ENCODE measurements at places on chromosomes 1 and 21.

- DNase-seq = no peak
Measured at GRCh38 chr1:220271706-220272046, 577 bp downstream of the RAB3GAP2 start.

DNA sequence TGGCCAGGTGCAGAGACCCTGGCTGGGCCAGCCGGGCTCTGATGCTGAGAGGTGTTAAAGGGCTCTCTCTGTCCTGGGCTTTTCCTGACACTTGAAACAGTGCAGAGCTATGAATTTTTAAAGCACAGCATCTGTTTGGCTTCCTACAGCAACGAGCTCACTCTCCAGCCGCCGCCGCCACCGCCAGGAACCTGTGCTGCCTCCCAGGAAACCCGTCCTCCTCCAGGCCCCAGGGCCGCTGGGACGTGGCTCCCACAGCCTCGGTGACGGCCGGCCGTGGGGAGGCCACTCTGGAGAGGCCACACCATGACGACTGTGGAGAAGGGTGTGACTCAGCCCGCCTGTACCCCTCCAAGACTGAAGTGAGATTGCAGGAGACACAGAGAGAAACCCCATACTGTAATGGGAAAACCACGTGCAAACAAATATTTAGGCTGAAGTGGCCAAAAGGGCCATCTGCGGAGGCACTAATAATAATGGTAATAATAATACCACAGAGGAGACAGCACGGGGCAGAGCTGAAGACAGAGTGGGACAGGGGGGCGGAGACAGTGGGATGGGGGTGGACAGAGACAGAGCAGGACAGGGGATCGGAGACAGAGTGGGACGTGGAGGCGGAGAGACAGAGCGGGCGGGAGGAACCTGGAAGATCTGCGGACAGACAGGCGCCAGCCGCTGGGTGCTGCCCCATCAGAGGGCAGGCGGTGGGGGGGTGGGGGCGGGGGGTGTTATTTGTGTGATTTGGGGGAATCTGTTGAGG is 139.2 kb downstream of the CASZ1 start:
- DNase-seq = no peak

- no peak for DNase-seq
Measured at GRCh38 chr1:216598448-216598847, 124.8 kb downstream of the ESRRG start.

DNA sequence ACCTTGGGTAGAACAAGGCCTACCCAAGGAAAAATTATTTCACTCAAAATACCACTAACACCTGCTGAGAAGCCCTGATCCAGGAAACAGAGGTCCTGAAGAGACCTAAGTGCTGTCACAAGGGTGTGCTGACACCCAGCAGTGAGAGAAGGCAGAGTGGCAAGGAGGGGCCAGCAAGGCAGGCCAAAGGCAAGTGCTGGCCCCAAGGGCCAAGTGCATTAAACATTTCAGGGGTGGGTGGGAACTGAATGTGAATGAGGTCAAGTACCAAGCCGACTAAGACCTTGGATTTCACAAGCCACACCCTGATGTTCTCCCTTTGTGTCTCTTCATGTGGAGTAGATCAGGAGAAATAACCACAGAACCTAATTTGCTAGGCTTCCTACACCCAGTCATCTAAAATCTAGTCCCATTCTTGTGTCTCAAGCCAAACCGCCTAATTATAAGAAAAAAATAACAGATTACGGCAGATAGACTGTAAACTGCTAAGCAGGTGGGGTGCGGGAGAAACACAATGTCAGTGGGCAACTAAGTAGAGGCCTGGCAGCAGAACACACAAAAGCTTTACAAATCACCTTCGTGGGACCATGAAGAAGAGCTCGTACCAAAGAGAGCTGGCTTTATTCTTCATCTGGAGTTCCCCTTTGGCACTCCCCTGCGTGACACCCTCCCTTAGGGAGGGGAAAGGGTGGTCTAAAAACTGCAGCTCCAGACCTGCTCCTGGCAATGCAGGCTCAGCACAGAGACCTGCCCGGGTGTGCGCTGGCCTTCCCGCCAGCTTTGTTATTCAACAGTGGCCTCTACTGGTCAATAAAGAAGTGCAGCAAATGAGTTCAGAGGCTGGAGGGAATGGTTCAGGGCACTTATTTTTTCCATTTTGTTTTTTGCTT is 8.7 kb downstream of the UBE2G2 start:
- DNase-seq = no peak

GRCh38 chr1:38941527-38942019 is at the start of gene RHBDL2:
Gene RHBDL2 (minus strand): TSS chr1:38941830. CDS start chr1:38919212, 22,618 bp downstream.
- DNase-seq = no peak

DNA sequence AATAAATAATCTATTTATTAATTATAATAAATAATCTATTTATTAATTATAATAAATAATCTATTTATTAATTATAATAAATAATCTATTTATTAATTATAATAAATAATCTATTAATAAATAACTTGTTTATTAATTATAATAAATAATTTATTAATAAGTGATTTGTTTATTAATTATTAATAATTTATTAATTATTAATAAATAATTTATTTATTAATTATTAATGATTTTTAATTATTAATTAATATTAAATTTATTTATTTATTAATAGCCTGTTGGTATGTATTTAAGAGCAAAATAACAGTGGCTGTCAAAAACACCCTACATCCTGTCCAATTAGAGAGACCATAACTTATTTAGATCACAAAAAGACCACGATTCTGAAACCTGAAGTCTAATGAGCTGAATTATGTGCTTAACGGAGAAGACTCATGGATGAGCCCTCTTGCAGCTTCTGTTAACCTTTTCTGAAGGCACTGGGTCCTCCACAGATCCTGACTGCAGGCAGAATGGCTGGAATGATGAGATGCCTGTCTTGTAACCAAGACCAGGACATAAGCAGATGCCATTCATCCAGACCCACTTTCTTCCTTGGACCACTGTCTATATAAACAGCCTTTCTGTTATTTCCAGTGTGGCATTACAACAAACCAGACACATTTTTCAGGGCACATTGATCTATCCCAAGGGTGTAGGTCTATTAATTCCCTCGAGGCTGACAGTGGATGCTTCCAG is 134.2 kb downstream of the SETD4 start:
- no peak for DNase-seq

DNA sequence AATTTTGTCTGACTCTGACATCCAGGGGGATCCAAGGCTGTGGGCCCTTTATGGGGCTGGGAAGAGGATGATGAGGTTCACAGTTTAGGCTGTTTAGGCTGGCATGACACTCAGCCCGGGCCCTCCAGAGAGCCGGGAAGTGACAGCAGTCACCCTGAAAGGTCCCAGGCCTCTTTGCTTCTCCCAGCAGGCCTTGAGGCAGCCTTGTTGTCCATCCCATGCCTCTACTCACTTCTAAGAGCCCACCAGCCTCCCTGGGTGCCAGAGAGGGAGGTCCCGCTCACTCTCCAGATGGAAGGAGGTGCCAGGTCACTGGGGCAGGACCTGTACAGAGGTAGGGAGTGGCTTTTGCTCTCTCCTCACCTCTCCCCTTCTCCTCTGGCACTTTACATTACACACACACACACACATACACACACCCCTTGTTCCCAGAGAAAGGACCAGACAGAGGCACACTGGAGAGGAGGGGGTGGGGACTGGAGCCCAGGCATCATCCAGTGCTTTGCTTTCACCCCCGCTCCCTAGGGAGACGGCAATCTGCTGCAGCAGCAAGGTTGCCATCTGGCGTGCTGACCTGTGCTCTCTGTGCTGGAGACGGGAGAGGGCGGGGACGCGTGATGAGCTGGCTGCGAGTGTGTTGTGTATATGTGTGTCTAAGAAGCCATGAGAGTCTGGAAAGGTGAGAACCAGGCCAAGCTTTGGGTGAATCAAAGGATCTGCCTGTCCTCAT is 4.6 kb downstream of the KLHDC8A start:
- DNase-seq = no peak

Measured in activated CD4-positive, alpha-beta T cell treated with anti-CD3 and anti-CD28 coated beads for 24 hours (primary cell).